ENCODE measurements at places on chromosomes 7 and 10.
A peak's percentile ranks its signal among the peaks of the same experiment; 100 is the strongest.

DNA sequence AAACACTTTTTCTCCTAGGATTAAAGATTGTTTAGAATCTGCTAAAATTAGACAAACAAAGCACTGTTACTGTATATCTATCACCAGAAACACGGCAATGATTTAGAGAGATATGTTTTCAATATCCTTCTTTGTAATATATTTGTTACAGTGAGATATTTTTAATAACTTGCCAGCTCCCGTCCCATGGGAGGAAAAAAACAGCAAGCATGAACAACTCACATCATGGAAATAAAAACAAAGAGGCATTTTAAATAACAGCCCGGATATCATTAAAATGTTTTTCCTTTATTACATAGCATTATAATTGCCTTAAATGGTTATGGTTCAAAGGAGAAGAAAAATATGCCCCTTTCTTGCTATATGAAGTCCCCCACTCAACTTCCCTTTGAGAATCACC is 272.1 kb downstream of the BMPER start:
- no peak for DNase-seq

DNA sequence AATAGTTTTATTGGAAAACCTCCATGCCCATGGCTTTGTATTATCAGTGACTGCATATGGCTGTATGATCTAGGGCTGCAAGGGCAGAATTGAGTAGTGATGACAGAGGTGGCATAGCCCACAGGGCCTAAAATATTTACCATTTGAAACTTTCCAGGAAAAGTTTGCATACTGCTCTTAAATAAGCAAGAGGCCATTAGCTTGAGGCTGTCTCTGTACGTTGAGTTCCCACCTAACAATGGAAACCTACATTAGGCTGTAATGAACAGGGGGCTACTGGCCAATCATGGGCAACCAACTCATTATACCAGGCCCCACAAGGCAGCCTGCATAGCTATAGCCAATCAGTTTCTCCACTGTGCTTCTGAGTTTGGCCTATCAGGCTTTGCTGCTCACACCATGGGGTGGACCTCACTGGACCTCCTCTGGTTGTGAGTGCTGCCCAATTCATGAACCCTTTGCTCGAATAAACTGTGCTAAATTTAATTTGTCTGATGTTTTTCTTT is 673 bp upstream of the ST8SIA6 start:
- DNase-seq: no peak

- DNase-seq: peak; percentile 44
These were observed 133.0 kb upstream of the ZNF32 start for GRCh38 chr10:43781480-43782361.

DNA sequence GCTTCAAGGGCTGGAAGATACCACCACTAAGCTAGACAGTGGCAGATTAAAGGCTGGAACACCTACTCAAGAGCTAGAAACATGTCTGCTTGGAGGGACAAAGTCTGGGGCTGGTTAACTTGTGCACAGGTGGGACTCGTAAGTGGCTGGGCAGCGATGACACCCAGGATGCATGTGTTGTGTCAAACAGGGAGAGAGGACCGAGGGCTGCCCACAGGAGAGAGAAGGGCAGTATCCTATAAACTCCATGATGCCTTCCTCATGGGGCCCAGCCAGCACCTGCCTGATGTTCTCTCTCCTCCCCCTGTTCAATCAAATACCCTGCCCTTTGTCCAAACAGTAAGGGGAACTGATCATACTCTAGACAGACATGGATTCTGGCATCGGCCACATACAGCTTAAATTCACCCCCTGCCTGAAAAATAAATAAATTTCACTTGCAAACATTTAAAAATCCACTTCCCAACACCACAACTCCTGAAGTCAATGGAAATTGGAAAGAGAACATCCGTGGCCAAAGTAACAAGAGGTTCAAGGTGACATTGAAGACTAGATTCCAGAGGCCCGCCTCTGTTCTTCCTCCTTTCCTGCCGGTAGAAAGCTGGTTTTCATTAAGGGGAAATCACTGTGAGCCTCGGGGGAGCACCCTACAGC is 50.6 kb downstream of the CHST15 start:
- DNase-seq: no peak

DNA sequence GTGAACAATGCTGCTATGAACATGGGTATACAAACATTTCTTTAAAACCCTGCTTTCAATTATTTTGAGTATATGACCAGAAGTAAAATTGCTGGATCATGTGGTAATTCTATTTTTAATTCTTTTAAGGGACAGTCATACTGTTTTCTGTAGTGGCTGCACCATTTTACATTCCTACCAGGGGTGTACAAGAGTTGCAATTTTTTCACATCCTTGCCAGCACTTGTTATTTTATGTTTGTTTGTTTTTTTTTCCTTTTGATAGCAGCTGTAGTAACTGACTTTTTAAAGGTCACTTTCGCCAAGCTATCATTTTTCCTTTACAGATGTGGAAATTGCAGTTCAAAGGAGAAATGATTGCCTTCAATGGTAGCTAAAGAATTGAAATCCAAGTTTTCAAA is 99.5 kb downstream of the GPR85 start:
- peak; percentile 26 for DNase-seq

GRCh38 chr7:45174328-45174610 is 16.7 kb downstream of the RAMP3 start:
- DNase-seq: no peak

- no peak for DNase-seq
These were observed 236.5 kb upstream of the SEMA3D start for GRCh38 chr7:85423209-85423895.

- DNase-seq: no peak
These were observed 328.2 kb upstream of the MAGI2 start for GRCh38 chr7:79781716-79782115.

DNA sequence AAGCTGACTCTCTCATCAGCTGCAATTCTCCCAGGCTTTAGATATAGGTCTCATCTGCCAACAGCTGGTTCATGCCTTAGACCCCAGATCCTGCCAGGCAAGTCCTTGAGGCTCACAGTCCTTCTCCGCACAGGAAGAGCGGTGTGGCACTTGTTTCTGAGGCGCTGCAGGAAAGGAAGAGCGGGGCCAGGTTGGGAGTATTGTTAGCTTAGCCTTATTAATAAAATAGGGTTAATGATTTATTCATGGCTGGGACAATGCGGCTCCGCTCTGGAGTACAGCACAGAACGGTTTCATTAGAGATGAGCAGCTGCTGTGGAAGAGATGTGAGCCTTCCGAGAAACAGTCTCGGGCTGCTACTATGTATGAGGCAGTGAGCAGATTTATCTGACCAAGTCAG is 78.1 kb downstream of the FZD1 start:
- no peak for DNase-seq

DNA sequence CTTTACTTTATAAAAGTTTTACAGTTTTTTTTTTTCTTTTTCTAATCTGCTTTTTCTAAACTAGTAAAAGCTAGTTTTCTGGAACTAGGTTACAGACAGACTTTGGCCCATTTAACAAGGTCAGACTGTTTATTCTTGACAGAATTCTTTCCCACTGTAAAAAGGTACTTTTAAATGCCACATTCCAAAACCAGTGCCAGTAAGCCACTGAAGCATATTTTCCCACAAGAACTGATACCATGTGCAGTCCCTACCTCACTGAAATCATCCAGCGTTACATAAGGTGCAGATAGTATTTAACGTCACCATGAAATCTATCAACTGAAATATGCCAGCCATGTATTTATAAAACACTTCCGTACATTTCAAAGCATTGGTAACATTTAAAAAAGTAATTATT is 121.6 kb downstream of the CDK6 start:
- peak; percentile 63 for DNase-seq

- DNase-seq: no peak
These were observed 23.4 kb downstream of the ITPRIP start for GRCh38 chr10:104314591-104315485.

DNA sequence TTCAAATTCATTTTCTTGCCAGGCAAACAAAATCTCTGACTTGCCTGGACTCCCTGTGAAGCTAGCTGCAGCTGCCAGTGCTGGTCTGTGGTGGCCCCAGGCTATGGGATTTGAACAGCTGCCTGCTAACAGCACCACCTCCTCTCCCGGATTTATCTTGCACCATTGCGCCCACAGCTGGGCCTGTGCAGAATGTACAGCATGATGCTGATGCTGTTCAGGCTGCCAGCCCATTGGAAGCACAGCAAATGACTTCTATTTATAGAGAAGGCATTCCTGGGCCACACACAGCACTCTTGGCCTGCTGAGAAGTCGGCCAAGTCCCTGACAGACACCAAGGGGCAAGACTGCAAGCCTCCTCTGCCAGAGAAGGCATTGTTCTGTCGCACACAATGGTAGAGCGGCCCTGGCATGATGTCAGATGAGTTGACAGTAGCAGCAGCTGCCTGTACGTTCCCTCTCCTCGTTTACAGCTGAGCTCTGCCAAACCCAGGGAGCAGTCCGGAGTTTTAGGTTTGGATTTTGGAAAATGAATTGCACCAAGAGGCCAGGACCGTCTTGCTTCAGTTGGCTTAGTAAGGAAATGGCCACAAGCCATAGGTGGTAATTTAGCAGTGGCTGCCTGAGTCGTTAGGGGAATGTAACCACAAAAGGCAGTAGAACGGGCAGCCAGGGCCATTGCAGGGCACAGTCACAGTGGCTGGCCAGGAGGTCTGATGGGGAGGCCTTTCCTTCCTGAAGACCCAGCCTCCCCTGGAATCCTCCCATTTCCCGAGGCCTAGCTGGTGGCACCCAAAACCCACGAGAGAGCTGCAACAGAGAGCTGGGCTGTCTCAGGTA is 38.5 kb downstream of the MTURN start:
- DNase-seq: peak; percentile 100

- DNase-seq: peak; percentile 59
These were observed 11.6 kb downstream of the IMPDH1 start for GRCh38 chr7:128398016-128398840.

- DNase-seq: no peak
These were observed 39.8 kb downstream of the GFRA1 start for GRCh38 chr10:116233230-116233629.

DNA sequence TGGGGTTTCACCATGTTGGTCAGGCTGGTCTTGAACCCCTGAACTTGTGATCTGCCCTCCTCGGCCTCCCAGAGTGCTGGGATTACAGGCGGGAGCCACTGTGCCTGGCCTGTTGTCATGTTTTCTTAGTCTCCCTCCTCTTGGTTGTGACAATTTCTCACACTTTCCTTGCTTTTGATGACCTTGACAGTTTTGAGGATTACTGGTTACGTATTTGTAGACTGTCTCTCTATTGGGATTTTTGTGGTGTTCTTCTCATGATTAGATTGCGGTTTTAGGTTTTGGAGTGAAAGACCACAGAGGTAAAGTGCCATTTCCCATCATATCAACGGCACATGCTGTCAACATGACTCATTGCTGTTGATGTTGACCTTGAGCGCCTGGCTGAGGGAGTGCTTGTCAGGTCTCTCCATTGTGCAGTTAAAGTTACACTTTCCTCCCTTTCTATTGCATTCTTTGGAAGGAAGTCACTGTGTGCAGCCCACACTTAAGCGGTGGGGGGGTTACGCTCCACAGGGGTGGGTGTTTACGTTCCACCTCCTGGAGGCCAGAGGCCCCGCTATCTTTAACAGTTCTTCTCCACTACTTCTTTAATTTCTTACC is 10.8 kb downstream of the NEURL1 start:
- DNase-seq: peak; percentile 88

GRCh38 chr10:129099486-129099885 is 367.6 kb upstream of the MGMT start:
- DNase-seq: no peak

DNA sequence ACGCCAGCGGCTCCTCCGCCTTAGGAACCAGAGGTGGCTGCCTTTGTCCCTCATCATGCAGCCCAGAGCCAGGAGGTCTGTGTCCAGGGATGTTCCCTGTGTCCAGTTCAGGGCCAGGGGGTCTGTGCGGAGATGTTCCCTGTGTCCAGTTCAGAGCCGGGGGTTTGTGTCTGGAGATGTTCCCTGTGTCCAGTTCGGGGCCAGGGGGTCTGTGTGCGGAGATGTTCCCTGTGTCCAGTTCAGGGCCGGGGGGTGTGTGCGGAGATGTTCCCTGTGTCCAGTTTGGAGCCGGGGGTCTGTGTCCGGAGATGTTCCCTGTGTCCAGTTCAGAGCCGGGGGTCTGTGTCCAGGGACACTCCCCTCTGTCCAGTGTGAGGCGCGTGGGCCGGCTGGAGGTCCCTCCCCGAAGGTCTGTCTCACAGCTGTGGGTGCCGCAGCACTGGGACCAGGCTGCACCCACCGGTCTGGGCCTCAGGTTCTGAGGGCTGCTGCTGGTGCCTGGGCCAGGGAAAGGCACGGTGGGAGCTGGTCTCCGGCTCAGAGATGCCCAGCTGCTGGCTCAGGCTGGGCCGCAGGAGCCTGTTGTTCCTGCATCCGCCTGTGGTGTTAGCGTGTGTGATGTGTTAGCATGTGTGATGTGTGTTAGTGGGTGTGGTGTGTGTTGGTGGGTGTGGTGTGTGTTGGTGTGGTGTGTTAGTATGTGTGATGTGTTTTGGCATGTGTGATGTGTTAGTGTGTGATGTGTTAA is 67.9 kb upstream of the CFAP46 start:
- peak; percentile 1 for DNase-seq

- DNase-seq: no peak
These were observed 107.4 kb downstream of the CDH23 start for GRCh38 chr10:71504168-71504567.

- no peak for DNase-seq
These were observed 99.0 kb upstream of the PODXL start for GRCh38 chr7:131655447-131655846.

- DNase-seq: peak; percentile 79
These were observed at the start of gene IGFBP3 for GRCh38 chr7:45920502-45921380. Gene IGFBP3, minus strand, starts transcription at chr7:45921272. Its CDS starts 132 bp downstream, at chr7:45921140.

DNA sequence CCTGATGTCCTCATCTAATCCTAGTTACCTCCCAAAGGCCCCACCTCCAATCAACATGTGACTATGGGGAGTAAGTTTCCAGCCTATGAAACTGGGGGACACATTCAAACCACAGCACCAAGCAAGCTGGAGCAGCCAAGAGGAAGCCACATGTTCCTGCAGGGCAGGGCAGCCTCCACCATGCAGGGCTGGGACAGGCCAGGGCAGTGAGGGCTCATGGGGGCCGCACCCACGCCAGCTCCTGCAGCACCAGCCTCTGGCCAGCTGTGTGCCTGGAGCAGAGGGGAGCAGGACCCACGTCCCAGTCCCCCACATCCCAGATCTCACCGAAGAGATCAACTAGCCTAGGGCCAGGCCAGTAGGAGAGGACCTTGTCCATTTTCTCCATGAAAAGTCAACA is 85.9 kb upstream of the INSIG1 start:
- no peak for DNase-seq

GRCh38 chr10:121680879-121681655 is 82.8 kb upstream of the FGFR2 start:
- peak; percentile 8 for DNase-seq

- no peak for DNase-seq
These were observed 649.4 kb downstream of the SUGCT start for GRCh38 chr7:40784176-40784575.

- DNase-seq: no peak
These were observed 9.5 kb upstream of the SH2D4B start for GRCh38 chr10:80528185-80528700.

DNA sequence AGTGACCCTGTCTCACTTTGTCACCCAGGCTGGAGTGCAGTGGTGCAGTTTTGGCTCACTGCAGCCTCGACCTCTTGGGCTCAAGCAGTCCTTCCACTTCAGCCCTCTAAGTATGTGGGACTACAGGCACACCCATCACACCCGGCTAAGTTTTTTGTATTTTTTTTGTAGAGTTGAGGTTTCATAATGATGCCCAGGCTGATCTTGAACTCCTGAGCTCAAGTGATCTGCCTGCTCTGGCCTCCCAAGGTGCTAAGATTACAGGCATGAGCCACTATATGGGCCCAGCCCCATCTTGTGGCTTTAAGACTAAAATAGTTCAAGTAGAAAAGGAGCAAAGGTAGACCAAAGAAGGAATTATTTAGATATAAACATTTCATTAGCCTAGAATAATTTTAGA is 65.5 kb downstream of the MLLT10 start:
- peak; percentile 8 for DNase-seq

- DNase-seq: no peak
These were observed 732.1 kb upstream of the C7orf33 start for GRCh38 chr7:147858421-147858820.
